ENCODE measurements at places on chromosomes 5 and 9. TPM values are rescaled to one million over a fixed set of nuclear protein-coding genes. Genes with fewer than 3 reads are reported as not detected.

The GMCL2 gene
- total RNA-seq, result not detected

The ALDH1A1 gene
- 0.54 TPM for total RNA-seq

The GABRG2 gene
- not detected for total RNA-seq

DNA sequence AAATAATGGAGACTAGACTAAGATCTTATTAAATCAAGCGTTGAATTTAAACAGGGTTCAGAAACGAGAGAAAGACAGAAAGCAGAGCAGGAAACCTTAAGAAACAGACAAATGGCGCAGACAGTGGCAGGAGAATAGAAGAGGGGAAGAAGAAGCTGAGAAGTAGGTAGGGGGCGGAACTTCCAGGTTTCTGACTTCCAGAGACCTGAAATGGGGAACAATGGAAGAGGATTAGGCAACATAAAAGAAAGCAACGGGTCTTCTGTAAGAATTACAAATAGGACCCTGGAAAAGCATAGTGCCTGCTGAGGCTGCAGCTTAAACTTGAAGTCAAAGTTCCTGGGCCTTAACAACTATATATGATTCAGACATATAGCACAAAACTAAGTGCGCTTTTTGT is 101.7 kb downstream of the BNC2 start:
- no peak for DNase-seq

- no peak for DNase-seq
These were observed 86.0 kb downstream of the TARS1 start for GRCh38 chr5:33526755-33527154.

GRCh38 chr5:98927989-98928872 is 576 bp downstream of the CHD1 start:
- no peak for DNase-seq

DNA sequence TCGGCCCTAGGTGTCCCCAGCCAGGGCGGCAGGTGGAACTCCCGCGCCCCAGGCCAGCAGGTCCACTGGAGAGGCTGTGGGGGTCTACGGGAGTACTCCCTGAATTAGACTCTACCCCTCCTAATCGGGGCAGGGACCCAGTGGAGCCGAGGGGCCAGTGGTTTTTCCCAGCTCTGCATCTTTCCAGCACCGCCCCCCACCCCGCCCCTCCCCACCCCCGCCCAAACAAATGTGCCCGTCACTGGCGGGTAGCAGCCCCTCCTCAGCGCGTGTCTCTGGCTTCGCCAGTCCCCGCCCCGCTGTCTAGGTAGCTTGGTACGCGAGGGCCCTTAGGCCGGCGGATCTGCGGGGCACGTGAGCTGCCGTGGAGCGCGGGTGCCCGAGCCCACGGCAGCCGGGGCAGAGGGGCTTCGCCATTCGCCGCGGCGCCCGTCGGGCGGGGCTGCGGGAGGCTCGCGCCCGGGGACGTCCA is 7.0 kb downstream of the UNC5A start:
- DNase-seq, result no peak

- DNase-seq, result no peak
These were observed 534.1 kb upstream of the CDH6 start for GRCh38 chr5:30659417-30659816.

DNA sequence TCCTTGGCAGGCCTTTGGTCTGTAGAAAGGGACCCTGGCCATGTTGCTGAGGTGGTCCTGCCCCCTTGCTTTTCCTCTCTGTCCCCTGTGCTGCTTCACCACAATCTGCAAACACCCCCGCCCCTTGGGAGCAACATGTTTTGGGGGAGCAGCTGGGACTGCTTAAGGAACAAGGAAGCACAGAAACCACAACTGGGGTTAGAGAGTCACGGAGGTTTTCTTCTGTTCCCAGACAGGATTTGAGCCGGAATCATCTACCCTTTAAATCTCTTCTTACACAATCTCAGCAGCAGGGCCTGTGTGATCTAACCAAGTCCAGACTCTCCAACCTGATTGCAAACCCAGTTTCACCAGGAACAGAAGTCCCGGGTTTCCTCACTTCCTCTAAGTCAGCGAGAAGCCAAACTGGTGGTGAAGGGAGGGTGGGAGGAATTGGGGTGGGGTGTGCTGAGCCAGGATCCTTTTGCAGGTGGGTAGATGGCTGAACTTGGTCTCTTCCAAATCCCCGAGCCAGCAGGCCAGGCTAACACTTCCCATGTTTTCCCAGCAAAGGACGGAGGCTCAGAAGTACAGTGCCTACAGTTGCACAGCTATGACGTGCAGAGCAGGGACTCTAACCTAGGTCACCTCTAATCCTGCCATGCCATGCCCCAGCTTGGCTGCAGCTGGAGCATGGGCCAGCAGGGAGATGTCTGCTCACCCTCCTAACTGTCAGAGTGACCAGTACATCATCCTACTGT is 25.0 kb downstream of the SH3PXD2B start:
- DNase-seq, result no peak

DNA sequence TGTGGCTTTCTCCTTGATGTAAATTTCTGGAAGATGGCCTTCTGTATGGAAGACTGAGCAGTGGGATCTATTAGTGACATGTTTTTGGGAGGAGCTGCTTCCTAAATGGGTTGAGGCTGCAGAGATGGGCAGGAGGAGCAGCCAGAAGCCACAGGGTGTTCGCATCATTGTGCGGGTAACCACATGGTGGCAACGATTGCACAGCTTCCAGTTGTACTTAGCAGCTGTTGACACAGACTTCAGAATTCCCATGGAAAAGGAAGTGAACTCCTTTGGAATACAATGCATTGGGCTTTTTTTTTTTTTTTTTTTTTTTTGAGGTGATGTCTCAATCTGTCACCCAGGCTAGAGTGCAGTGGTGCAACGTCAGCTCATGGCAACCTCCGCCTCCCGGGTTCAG is 297.3 kb downstream of the NR3C1 start:
- DNase-seq, result no peak

GRCh38 chr5:149421834-149422233 is 42.7 kb upstream of the IL17B start:
- no peak for DNase-seq

All from GM12878 (cell line).